ENCODE measurements at places on chromosomes 5 and 9. TPM values are rescaled to one million over a fixed set of nuclear protein-coding genes. Genes with fewer than 3 reads are reported as not detected.

GRCh38 chr5:179893958-179894895 lies 13.5 kb downstream of the TBC1D9B start:
- no peak for DNase-seq

GRCh38 chr9:125646217-125646616 lies 60.8 kb downstream of the MAPKAP1 start:
- peak; percentile 19 for DNase-seq

LCN1 gene
- not detected for total RNA-seq

DNA sequence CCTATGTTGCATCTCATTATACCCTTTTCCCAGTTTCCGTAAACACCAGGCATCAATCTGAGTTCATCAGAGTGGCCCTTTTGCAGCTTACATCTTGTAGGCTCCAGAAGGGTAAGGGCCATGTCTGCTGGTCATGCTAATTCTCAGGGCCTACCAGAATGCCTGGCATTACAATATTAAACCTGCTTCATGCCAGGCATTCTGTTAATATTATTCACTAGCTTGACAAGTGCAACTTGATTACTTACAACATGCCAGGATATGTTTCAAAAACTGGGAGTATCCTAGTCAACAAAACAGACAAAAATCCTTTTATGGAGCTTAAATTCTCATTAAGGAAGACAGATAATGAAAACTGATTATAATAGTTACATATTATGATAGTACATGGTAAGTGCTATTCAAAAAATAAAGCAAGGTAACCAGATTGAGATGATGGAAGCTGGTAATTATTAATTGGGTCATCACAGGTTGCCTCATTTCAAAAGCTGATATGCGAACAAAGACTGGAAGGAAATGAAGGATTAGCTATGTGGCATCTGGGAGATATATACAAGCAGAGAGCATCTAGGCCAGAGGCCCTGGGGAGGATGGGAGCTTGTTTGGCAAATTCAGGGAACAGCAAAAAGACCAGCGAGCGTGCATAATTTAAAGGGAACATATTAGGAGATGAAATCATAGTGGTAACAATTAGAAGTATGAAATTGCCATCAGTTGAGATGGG lies 406.3 kb downstream of the DMRT2 start:
- DNase-seq, result no peak

DNA sequence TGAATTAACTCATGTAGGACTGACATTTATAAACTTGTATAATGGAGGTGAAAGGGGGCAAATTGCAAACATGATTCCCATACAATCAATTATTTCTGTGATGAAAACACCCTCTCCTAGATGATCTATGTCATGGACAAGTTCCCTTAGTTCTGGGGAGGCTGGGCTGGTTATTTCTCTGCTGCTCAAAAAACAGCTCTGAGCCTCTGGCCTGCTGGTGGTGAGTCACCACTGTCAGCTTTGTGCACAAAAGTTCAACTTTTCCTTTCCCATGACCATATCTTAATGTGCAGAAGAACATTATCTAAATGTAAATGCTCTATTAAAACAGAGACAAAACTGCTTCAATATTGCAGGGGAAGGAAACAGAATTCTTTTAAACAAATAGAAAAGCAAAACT lies 85.0 kb downstream of the HMHB1 start:
- peak; percentile 45 for DNase-seq

DNA sequence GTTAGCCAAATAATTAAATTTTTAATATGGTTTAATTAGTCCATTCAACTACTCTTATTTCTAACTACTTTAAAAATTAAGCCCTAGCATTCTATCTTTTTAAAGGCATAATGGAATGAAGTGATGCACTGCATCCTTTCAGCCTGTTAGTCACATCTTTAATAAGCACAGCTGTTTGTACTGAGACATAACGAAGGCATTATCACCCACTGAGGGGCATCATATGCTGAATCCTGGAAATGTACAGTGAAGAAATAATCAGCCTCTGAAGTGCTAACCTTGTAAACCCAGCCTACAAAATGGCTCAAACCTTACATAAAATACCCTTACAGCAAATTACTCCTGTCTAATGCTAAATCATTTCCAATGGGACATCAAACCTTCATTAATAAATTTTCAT lies 33.1 kb downstream of the EPB41L4A start:
- no peak for DNase-seq

GRCh38 chr9:75713335-75713734 lies 177.1 kb upstream of the PCSK5 start:
- DNase-seq, result no peak

- DNase-seq, result no peak
Measured at GRCh38 chr9:18692268-18692667, 218.3 kb downstream of the ADAMTSL1 start.

DPYSL3 gene
- total RNA-seq, result 16.4 TPM

DNA sequence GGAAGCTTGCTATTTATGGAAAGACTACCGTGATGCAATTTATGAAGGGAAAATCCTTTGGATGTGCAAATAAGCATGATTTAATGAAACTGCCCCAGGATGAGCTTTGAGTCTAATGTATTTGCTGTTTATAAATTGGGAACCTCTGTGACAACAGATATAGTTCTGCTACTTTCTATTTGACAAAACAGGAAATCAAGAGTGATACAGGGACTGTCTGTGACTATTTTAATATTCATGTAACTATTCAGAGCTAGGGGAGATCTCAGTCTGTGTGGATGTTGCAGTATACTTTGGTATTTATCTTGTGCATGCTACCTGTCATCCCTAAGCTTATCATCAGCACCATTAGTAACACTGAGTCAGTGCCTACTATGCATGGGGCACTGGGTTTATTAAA lies 132.1 kb downstream of the PDZD2 start:
- DNase-seq, result no peak

NUP188 gene
- total RNA-seq, result 23.3 TPM

- peak; percentile 85 for DNase-seq
Measured at GRCh38 chr9:79623799-79624721, 52.3 kb downstream of the TLE4 start.

DNA sequence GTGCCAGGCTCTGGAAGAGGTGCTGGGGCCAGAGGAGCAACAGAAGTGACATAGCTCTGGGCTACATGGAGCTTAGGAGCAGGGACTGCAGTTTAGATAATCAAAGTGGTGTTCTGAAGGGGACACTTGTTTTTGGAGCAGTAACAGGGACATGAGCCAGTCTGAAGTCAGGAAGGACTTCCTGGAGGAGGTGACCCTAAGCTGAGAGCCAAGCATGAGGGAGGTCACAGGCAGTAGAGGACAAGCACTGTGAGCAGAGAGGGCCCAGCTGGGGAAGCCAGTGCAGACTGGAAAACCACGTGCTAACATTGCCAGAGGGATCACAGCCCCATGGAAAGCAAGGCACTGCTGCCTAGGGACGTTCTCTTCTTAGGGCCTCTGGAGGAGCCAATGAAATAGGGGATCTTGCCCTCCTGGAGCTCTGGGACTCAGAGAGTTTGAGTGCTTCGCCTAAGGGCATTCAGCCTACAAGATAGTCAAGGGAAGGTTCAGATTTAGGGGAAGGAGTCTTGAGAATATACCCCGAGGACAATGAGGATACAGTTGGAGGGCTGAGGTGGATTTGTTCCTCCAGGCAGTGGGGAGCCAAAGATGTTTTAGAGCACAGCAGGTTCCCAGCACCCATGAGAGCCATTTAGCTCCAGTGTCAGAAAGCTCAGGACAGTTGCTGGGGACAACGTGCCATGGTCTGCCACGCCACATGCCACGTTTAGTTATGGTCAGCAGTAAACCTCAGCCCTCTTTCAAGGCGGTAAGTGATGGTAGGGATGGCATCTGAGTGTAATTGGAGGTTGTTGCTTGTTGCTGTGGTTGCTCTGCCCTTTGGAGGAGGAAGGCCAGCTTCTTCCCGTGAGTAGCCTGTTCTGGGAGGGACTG lies 40.5 kb upstream of the SH3PXD2B start:
- DNase-seq, result no peak

SPATA31A3 gene
- total RNA-seq, result not detected

C5orf52 gene
- total RNA-seq, result not detected

GNA14 gene
- total RNA-seq, result 0.10 TPM

DNA sequence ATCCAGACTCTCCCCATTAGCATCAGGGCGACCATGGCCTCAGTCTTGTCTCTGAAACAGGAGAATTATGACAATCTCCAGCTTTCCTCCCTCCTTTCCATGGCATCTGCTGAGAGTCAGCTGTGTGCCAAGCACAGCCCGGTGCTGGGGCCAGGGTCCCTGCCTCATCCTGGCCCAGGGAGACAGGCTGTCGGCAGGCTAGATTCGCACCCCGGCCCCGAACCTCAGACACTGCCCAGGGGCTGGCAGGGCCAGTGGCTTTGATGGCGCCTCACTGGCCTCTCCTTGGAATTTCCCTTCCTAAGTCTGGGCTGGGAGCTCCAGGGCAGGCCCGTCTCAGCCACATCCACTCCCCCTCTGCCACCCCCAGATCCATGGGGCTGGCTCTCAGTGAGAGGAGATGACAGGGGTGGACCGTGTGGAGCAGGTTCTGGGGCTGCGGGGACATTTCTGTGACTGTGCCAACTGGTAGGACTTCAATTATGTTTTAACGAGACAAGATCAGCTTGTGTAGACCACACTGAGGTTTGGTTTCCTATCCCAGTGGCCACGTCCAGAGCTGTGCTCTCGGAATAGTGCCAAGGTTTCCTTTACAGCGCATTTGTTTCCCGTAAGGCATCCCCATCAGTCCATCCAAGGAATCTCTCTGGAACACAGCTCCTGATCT lies 15.5 kb downstream of the FAM163B start:
- no peak for DNase-seq

GPRIN1 gene
- 15.3 TPM for total RNA-seq

DNA sequence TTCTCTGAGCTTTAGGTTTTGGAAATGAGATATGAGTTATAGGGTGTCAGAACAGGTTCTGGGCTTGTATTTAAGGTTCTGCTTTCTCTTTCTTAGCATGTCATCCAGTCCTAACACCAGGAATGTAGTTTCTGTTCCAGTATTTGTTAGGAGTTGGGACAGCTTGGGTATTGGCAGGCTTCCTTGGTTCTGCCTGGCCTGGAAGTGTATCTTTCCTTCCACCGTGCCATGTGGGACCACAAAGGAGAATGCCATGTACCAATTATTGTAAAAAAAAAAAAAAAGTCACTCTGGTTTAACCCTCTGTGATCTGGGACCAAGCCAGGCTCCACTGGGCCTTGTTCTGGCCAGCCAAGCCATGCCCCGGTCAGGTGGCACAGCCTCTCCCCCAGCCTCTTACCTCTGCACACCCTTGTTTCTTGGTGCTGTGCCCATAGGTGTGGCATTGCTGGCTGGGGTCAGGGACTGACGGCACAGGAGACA lies 47.8 kb downstream of the ARHGAP26 start:
- no peak for DNase-seq

- no peak for DNase-seq
Measured at GRCh38 chr5:130571076-130571475, 594.0 kb downstream of the HINT1 start.

Measured in renal cortical epithelial cell (primary cell).